Left ventricle myocardium inferior (tissue), 1 donor: ENCODE measurements at places on chromosomes 2 and 18. TPM values are rescaled to one million over a fixed set of nuclear protein-coding genes. Genes with fewer than 3 reads are reported as not detected.

GRCh38 chr18:78767648-78768071 is 212.0 kb upstream of the SALL3 start:
- H3K4me1 ChIP-seq: no peaks in the 10 kb centered on the region
- DNase-seq: no peak
- H3K4me3 ChIP-seq: no peak overlapping the region
- no peak overlapping the region for H3K27ac ChIP-seq
- H3K27me3 ChIP-seq: peaks cover 65% of the 10 kb centered on the region

DNA sequence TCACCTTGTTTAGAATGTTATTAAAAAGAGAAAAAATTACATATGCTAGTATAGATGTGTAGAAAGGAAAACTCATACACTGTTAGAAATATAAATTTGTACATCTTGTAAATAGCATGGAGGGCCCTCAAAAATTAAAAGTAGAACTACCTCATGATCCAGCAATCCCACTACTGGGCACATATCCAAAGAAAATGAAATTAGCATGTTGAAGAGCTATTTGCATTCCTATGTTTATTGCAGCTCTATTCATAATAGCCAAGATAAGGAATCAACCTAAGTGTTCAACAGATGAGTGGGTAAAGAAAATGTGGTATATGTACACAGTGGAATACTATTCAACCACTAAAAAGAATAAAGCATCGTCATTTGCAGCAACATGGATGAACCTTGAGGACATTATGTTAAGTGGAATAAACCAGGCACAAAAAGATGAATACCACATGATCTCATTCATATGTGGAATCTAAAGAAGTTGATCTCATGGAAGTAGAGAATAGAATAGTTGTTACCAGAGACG is 251.5 kb upstream of the THUMPD2 start:
- no peak for DNase-seq
- H3K27ac ChIP-seq: no peak overlapping the region
- no peaks in the 10 kb centered on the region for H3K27me3 ChIP-seq
- no peaks in the 10 kb centered on the region for H3K4me1 ChIP-seq
- no peaks in the 10 kb centered on the region for H3K36me3 ChIP-seq

- H3K4me3 ChIP-seq: no peak overlapping the region
- no peak overlapping the region for H3K27ac ChIP-seq
- no peaks in the 10 kb centered on the region for H3K27me3 ChIP-seq
- DNase-seq: no peak
- no peaks in the 10 kb centered on the region for H3K4me1 ChIP-seq
- no peaks in the 10 kb centered on the region for H3K36me3 ChIP-seq
These were observed 89.2 kb upstream of the LRATD1 start for GRCh38 chr2:14543284-14543683.

DNA sequence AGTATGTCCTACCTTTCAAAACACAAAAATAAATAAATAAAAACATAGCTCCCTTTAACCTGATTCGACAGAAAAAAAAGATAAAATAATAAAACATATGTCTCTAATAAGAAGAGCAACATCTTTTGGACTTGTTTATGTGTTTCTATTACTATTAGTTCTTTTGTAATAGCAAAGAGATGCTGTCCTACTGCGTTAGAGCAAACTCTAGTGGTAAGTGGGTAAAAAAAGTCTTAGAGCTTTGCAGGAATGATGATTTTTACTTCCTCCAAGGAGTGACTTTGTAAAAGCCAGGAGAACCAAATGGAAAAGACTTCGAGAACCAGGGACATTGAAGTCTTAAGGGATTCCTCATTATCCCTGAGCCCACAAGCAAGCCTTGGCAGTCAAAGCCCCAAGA is 450.1 kb downstream of the METTL4 start:
- no peaks in the 10 kb centered on the region for H3K36me3 ChIP-seq
- H3K27ac ChIP-seq: no peak overlapping the region
- H3K4me1 ChIP-seq: no peaks in the 10 kb centered on the region
- DNase-seq: no peak

GRCh38 chr2:168255866-168256265 is 8.5 kb upstream of the STK39 start:
- no peaks in the 10 kb centered on the region for H3K36me3 ChIP-seq
- H3K4me3 ChIP-seq: no peak overlapping the region
- H3K27ac ChIP-seq: no peak overlapping the region
- no peaks in the 10 kb centered on the region for H3K27me3 ChIP-seq
- H3K4me1 ChIP-seq: peaks cover 3% of the 10 kb centered on the region

MAPRE2 gene
- total RNA-seq: 120 TPM

ECEL1 gene
- total RNA-seq: not detected

GRCh38 chr2:205892665-205893259 is 193.2 kb downstream of the INO80D start:
- no peaks in the 10 kb centered on the region for H3K36me3 ChIP-seq
- no peak overlapping the region for H3K27ac ChIP-seq
- no peak for DNase-seq
- H3K4me3 ChIP-seq: no peak overlapping the region

GRCh38 chr2:118294063-118294462 is 205.8 kb downstream of the INSIG2 start:
- no peaks in the 10 kb centered on the region for H3K36me3 ChIP-seq
- no peak overlapping the region for H3K4me3 ChIP-seq
- H3K4me1 ChIP-seq: no peaks in the 10 kb centered on the region
- H3K27me3 ChIP-seq: peaks cover 35% of the 10 kb centered on the region

GRCh38 chr2:3108710-3109702 is 268.6 kb downstream of the EIPR1 start:
- H3K27me3 ChIP-seq: peaks cover 35% of the 10 kb centered on the region
- no peak overlapping the region for H3K4me3 ChIP-seq
- H3K4me1 ChIP-seq: no peaks in the 10 kb centered on the region
- no peak overlapping the region for H3K27ac ChIP-seq
- H3K36me3 ChIP-seq: no peaks in the 10 kb centered on the region
- no peak for DNase-seq

SPATA3 gene
- total RNA-seq: not detected

DNA sequence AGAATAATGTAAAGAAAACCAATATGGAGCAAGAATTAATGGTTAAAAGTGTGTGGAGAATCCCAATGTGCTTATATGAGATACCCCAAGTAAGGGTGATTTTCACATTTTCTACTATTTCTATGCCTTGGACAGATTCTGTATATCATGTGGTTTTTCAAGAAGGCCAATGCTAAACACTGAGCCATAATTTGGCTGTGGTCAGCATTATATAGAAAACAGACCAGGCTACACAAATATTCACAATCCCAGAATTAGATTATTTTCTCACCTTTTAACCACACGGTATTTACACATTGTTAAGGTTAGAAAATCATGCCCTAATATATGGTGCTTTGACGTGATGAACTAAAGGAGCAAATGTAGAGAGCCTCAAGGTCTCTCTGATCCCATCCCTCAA is 277.4 kb upstream of the LRATD1 start:
- H3K27me3 ChIP-seq: no peaks in the 10 kb centered on the region
- H3K4me3 ChIP-seq: no peak overlapping the region
- no peak for DNase-seq
- no peak overlapping the region for H3K27ac ChIP-seq

GRCh38 chr2:108222261-108222660 is 17.5 kb upstream of the SULT1C3 start:
- no peak overlapping the region for H3K27ac ChIP-seq
- no peak overlapping the region for H3K4me3 ChIP-seq
- no peaks in the 10 kb centered on the region for H3K36me3 ChIP-seq

FAHD2B gene
- total RNA-seq: 34.1 TPM

DNA sequence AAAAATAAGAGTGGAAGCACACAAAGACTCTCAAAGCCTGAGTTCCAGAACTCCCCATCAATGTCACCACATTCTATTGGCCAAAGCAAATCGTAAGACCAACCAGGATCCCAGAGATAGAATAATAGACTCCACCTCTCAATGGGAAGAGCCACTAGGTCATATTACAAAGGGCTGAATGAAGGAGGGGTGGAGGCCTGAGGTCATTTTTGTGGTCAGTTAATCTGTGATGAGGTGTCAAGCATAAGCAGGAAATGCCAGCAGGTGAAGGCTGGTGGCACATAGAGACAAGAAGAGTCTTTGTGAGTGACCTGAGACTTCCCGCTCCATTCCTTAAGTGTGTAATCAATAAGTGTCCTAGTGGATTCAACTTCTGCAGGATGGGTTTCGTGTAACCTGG is 144.3 kb downstream of the TFCP2L1 start:
- no peak overlapping the region for H3K27ac ChIP-seq
- H3K27me3 ChIP-seq: no peaks in the 10 kb centered on the region
- no peaks in the 10 kb centered on the region for H3K36me3 ChIP-seq
- H3K4me1 ChIP-seq: no peaks in the 10 kb centered on the region

AQP12B gene
- total RNA-seq: not detected

DNA sequence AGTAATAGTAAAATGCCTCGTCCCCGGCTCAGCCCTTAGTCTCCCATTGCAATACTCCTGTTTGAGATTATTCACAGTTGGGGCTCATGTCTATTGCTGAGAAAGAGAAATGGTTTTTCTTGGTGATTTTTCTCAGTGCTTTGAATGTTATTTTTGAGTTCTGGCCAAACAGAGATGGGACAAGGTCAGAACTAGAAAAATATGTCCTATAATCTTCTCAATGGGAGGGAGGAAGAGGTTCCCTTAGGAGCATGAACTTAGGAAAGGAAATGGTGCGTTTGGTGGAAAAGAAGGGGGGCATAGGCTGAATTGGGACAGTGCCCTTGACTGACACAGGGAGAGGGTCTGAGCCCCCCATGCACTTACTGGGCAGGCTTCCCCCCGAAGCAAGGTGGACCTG is 133.8 kb downstream of the AGAP1 start:
- H3K4me1 ChIP-seq: peaks cover 18% of the 10 kb centered on the region
- no peaks in the 10 kb centered on the region for H3K27me3 ChIP-seq
- no peak for DNase-seq

DNA sequence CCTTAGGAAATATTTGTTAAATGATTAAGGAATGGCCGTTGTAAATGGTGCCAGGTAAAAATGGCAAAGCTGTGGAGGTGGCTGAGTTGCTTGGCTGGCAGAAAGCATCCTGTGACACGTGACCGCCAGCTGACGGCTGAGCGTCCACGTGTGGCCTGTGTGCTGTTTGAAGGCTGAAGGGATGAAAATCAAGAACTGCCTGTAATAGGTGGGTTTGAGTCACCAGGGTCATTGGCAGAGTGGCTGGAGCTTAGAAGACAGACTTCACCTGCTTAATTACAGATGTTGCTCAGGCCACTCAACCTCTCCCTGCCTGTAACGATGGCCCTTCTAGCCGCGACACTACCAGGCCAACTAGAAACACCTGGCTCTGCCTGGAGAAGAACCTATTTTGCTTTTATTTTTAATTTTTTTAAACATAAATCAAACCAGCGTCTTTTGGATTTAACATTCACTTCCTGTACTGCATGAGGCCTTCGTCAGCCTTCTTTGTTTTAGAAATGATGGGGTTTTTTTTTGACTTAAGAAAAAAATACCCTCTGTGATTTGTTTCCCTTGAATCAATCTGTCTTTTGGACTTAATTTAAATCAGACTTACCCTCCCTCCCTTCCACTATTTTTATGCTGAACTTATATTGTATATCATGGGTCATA is 206.5 kb downstream of the PRKCE start:
- H3K27ac ChIP-seq: no peak overlapping the region
- no peak overlapping the region for H3K4me3 ChIP-seq
- H3K27me3 ChIP-seq: no peaks in the 10 kb centered on the region
- peaks cover 75% of the 10 kb centered on the region for H3K4me1 ChIP-seq
- H3K36me3 ChIP-seq: no peaks in the 10 kb centered on the region
- DNase-seq: no peak

DNA sequence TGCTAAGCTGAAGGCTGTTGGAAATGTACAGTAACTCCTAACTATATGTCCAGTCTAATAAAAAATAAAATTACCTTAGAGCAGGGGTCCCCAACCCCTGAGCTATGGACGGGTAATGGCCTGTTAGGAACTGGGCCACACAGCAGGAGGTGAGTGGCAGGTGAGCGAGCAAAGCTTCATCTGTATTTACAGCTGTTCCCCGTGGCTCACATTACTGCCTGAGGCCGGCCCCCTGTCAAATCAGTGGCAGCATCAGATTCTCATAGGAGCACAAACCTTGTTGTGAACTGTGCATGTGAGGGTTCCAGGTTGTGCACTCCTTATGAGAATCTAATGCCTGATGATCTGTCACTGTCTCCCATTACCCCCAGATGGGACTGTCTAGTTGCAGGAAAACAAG is 73.1 kb upstream of the CXCR4 start:
- H3K4me1 ChIP-seq: no peaks in the 10 kb centered on the region
- no peak overlapping the region for H3K4me3 ChIP-seq
- no peak for DNase-seq
- H3K27me3 ChIP-seq: no peaks in the 10 kb centered on the region
- no peaks in the 10 kb centered on the region for H3K36me3 ChIP-seq

SPP2 gene
- total RNA-seq: not detected

DNA sequence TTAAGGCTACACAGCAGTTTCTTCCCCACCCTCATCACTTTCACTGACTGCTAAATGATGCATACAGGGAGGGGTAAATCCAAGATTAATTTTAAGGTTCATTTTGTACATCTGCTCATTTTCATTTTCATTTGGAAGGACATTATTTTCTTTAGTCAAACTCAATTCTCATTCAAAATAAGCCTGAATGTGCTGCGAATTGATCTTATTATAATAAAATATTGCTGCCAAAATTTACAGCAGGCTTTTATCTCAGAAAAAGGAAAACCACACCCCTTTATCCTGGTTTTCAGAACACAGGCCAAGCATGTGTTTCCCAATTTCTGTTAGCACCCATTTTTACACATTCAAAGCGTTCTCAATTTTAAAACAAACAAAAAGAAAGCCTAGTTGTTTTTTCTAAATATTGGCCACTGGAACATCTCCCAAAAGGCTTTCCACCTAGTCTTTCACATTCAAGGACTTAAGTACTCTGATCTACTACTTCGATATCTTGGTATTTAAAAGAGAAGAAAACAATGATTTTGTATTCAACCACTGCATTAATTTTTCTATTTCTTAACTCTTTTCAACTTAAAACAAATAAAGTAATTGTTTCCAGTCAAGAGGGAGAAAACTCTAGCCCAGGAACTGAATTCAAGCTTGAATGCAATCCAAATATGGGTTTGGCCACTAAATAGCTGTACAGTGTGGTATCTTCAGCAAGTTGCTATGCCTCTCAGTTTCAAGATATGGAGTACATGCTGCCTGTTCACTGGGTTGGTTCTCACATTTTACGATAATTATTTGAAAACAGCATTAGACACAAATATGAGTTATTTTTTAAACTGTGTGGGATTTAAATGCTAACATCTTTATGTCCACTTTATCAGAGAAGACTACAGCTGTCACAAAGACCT is 52.5 kb downstream of the CDH2 start:
- peak overlapping the region; percentile 88 for H3K27ac ChIP-seq
- peaks cover 68% of the 10 kb centered on the region for H3K4me1 ChIP-seq
- no peak for DNase-seq
- H3K27me3 ChIP-seq: no peaks in the 10 kb centered on the region
- H3K36me3 ChIP-seq: no peaks in the 10 kb centered on the region
